Kidney glomerular epithelial cell (primary cell): ENCODE measurements at places on chromosomes 5 and 9.

- no peak for DNase-seq
Measured at GRCh38 chr5:148968311-148968710, 94.6 kb downstream of the SH3TC2 start.

DNA sequence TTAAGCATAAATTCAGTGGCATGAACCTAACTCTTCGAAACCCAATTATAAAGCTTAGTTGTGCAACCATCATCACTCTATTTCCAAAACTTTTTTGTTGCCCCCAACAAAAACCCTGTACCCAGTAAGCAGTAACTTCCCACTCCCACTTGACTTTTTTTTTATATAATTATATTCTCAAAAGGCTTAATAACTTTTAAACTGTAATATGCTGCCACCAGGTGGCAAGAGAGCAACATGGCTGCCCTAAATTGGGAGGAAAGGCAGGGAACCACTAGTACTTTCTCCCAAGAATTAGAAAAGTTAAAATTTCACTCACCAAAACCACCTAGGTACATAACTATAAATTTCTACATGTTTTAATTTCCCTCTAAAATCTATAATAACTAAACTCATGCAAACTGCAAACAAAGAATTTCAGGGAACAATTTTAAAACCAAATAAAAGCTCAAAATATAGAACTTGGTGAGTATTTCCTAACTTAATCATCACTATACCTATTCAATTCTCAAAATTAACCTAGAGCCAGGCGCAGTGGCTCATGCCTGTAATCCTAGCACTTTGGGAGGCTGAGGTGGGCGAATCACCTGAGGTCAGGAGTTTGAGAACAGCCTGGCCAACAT is 50.2 kb upstream of the RNF38 start:
- DNase-seq = peak; percentile 38

DNA sequence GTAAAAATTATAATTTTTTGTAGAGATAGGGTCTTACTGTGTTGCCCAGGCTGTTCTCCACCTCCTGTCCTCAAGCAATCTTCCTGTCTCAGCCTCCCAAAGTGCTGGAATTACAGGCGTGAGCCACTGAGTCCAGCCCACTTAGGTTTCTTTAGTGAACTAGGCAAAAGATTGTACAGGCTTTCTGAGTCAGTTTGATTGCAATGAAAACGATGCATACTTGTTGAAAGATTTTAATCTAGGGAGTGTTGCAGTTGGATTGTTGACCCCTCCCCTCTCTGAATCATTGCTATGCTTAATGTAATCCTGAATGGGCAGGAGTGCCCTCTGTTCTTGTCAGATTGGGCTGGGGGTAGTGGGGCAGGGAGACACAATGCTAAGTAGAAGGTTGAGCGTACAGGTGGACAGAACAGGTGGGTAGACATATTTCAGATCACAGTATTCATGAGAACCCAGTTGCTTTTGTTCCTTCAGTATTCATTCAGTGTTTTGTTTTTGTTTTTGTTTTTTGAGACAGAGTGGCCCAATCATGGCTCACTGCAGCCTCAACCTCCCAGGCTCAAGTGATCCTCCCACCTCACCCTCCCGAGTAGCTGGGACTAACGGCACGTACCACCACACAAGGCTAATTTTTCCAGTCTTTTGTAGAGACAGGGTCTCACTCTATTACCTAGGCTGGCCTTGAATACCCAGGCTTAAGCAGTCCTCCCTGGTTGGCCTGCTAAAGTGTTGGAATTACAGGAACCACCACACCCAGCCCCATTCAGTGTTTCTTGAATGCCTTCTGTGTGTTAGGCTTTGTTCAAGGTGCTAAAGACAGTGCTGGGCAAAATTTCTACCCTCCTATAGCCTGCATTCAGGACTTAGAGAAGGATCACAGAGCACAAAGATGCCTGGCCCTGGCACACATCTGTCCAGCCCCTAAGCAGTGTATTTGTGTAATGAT is 70.1 kb downstream of the KIAA1958 start:
- DNase-seq = peak; percentile 9

DNA sequence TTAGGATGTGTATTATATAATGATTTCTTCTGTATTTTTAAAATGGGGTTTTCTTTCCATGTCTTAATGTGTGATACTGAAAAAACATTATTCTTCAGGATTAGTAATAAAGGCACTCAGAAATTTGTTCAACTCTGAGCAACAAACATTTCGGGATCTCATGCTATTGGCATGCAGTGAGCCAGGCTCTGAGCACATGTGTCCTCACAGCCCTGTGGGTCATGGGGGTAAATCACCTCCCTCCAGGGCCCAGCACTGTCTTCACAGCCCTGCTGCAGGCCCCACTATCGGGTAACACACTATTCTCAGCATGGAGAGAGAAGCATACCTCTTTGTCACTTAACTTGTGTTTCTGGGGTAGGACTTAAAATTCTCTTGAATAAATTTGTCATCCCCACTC is 14.0 kb downstream of the TMEM174 start:
- DNase-seq = no peak

DNA sequence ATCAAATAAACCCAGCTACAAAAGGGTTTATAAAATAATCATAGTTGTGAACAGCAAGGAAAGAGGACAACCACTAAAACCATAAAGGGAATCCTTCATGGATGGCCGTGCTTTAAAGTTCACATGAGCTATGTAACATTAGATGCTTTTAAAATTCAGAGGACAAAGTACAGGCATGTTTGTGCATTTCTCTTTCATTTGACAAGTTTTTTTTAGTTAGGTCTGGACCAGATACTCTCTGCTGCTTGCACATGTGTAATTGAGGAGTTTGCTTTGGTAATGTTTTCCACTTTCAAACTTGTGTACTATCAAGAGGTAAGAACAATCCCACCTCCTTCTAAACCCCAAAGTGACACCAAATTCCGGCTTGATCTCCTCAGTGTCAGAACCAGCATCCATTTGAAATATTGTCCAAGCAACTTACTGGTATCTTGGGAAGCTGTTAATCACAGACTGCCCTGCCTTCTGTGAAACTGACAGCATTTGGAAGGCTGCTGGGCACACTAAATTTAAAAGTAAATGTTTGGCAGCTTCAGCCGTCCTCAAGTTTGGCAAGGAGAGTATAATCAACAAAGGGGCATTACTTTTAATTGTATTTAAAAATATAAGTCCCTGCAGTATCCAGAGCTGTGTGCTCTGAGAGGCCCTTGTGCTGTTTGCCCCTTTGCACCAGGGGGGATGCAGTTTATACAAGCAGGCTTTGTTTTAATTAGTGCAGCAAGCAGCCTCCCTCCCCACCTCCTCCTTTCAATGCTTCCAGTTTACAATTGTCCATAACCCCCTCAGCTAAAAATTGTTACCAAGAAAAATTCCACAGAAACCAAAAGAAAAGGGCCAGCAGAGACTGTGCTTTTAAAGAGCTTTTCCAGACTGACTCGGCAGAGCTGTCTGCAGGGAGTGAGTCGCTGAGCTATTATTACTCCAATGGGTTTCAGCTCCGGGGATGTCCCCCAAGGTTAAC is 328.3 kb upstream of the MPDZ start:
- DNase-seq = no peak

DNA sequence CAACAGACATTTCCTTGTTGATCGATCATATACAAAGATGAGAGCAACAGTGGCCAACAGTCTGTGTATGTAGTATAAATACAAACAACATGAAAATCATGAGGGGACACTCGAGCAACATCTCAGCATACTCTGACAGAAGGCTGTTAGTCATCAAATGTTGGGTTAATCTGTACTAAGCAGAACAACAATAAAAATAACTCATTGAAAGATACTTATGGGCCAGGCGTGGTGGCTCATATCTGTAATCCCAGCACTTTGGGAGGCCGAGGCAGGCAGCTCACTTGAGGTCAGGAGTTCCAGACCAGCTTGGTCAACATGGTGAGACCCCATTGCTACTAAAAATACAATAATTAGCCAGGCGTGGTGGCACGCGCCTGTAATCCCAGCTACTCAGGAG is 67.3 kb downstream of the SCAI start:
- DNase-seq = no peak

GRCh38 chr9:75186767-75187380 is 98.6 kb downstream of the OSTF1 start:
- DNase-seq = peak; percentile 34

- DNase-seq = no peak
Measured at GRCh38 chr9:122387536-122387935, 16.7 kb downstream of the PTGS1 start.

- no peak for DNase-seq
Measured at GRCh38 chr5:45376417-45376816, 319.8 kb downstream of the HCN1 start.

GRCh38 chr5:142841511-142842265 is 71.5 kb downstream of the ARHGAP26 start:
- DNase-seq = no peak

DNA sequence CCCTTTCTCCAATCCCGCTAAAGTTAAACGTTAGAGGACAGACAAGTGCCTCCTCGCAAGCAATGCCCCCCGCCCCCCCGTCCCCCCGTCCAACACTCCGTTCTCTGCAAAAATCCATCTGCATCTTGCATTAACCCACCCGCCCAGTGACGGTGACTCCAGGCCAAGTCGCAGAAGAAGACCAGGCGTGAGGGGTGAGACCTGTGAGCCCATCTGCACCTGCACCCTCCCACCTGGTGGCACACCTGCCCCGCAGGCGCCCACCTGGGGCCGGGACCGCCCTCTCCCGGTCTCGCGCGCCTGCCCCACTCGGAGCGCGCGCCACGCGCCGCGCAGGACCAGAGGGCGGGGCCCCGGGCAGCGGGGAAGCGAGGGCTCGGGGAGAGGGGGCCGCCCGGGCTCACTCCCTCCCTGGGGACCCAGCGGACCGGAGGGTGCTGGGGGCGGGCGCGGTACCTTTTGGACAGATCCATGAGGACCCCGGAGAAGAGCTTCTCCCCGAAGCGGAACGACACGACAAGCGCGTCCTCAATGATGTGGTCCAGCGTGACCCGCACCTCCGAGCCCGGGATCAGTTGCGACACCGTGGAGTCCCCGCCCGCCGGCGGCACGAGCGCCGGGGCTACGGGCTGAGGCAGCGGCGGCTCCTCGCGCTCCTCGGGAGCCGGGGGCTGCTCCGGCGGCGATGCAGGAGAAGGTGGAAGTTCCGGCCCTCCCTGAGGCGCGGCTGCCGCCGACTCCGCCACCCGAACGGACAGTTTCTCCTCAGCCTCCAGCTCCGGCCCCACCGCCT is 705 bp downstream of the PWWP2A start:
- no peak for DNase-seq

DNA sequence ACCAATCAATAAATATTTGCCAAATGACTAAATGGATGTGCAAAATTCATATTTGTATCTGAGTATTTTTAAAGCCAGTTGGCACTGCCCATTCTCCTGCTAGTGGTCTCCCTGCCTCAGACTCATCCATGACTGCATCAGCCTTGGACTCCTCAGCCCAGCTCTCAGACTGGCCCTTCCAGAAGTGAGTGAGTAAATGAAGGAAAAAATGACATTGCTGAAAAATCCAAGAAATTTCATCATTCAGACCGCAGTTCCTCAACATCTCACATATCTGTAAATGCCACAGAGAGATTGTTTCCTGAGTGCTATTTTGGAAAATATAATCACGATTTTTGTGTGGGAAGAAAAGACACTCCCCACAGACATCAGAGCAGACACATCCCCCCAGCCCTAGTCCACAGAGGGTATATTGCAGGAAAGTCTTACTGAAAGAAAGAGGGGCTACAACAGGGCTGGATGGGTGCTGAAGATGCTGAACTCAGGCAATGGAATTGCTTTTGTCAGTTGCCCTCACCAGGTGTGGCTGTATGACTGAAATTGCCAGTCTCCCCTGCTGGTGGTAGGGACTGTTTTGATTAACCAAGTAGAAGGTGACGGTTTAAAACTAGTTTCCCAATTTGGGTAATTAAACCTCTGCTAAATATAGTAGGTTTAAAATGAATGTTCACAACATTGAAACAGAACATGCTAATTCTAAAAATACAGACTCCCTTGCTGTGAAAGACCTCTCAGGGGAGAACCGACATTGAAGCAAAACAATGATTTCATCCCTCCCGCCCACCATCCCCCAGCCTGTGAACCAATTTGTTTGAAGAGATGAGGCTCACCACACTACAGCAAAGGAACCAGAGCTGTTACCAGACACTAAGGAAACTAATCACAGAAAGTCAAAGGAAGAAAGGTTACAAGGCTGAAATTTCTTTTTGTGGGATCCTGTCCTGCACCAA is 158.8 kb downstream of the DEPDC1B start:
- DNase-seq = no peak

DNA sequence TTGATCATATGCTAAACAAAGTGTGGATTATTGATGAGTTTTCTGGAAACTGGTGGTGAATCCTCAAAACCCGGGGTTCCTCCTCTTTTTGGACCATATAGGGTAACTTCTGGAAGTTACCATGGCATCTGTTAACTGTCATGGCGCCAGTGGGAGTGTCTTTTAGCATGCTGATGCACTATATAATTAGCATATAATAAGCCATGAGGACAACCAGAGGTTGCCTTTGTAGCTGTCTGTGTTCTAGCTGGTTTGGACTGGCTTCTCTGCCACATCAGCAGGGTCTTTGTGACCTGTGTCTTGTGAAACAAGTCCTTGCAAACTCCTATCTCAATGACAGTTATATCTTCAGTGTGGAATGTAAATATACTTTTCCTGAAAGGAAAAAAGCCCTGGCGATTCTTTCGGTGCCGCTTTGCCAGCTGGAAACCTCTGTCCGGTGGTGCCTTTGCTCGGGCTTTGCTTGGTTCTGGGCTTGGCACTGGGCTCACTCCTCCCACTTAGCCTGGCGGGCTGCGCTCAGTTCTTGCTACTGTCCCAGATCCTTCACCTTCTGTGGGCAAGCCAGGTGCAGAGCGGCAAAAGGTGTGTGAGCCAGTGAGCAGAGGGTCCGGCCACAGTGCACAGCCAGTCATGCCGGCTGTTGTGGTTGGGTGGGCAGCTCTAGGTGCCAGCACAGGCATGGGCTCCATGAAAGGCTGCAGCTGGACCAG is 20.4 kb downstream of the NXNL2 start:
- no peak for DNase-seq

- no peak for DNase-seq
Measured at GRCh38 chr5:175616083-175616482, 41.8 kb upstream of the HRH2 start.

GRCh38 chr9:136935651-136936050 is 8.9 kb downstream of the FBXW5 start:
- no peak for DNase-seq

DNA sequence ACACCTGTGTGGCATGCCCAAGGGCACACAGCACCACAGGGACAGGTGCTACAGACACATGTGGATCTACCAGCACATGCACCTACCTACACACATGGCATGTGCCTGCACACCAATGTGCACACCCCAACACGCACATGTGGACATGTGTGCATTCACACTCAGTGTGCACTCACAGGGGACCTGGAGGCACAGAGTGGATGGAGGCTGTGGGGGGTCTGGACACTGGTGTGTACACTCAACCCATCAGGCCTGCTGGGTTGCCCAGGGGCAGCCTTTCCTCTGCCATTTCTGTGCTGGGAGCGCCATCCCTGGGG is 1.7 kb downstream of the CRB2 start:
- DNase-seq = no peak

- no peak for DNase-seq
Measured at GRCh38 chr5:92911851-92912250, 669.2 kb downstream of the NR2F1-AS1 start.

DNA sequence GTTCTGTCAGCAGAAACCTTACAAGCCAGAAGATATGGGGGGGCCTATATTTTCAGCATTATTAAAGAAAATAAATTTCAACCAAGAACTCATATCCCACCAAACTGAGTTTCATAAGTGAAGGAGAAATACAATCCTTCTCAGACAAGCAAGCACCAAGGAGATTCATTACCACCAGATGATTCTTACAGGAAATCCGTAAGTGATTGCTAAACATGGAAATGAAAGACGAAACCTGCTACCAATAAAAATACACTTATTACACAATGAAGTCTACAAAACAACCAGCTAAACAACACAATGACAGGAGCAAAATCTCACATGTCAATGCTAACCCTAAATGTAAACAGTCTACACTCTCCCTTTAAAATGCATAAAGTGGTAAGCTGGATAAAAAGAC is 17.8 kb upstream of the C9orf72 start:
- no peak for DNase-seq
